Diencephalon (tissue), 1 donor: ENCODE measurements at places on chromosomes 11 and 22. TPM values are rescaled to one million over a fixed set of nuclear protein-coding genes. Genes with fewer than 3 reads are reported as not detected.

SCN4B gene
- total RNA-seq, result 14.5 TPM

PLEKHB1 gene
- 29.5 TPM for total RNA-seq

DDIAS gene
- total RNA-seq, result 2.8 TPM

FGF3 gene
- total RNA-seq, result not detected

BACE1-AS gene
- total RNA-seq, result 7.2 TPM

PLAAT3 gene
- 14.1 TPM for total RNA-seq

ASCL2 gene
- 0.69 TPM for total RNA-seq
